Stimulated activated effector memory CD8-positive, alpha-beta T cell treated with anti-CD3 and anti-CD28 coated beads, Interleukin-12 subunit alpha, Interleukin-12 subunit beta, amount 100 ng/mL, for 72 hours (primary cell): ENCODE measurements at places on chromosomes 5 and 9.

DNA sequence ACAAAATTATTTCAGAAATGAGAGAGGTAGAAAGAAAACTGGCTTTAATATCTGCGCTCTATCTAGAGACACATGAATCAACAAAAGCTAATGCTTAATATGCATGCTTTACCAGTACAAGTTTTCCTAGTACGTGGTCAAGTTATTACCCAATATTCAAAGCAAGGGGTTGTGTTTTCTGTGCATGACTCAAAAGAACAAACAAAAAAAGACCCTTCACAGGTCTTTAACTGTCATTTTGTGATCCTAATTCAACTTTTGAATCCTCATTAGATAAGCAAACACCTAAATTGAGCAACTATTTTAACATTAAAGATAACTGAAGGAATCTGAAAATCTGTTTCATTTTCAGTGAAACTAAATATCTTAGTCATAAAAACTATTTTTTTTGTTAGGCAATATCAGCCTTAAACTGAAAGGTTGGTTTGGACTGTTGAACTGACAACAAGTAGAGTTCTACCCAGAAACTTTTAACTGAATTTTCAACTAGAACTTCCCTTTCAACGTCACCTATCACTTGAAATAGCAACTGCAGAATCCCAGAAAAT is 12.5 kb downstream of the ST8SIA4 start:
- DNase-seq, result no peak

DNA sequence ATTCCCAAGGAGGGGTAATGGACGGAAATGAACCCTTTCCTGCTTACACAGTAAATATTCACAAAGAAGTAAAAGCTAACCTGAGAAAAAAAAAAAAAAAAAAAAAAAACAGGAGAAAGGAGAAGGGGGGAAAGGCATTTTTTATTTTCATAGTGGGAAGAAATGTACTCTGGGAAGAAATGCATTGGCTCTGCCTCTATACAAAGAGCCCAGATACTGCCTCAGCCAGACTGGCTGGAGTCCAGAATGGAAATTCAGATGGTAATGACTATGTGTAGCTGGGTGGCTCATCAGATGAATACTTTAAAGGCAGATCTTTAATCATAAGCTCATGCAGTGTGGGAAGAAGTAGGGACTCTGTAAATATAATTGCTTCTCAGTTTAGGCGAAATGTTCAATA is 124.9 kb upstream of the ZNF608 start:
- DNase-seq, result no peak

GRCh38 chr5:170201311-170201710 is 31.5 kb upstream of the C5orf58 start:
- no peak for DNase-seq

DNA sequence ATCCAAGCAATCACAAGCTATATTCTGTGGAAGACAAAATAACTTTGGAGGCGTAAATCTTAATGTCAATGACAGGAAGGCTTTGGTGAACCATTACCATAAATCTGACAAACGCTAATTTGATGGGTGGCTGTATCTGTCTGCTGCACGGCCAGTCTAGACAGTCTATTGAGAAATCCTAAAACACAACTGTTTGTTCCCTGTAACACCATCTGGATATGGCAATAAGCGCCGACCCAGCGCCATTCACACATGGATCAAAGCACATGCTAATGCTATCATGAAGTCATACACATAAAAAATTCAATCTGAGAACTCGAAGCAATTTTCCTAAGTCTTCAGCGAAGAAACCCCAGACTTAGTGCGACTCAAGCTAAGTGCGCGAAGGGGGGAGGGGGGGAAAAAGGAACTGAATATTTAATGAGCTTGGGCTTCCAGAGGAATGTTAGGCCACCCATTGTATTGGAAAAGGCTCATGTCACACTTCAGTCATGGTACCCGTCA is 95.1 kb downstream of the ARL15 start:
- no peak for DNase-seq

- DNase-seq, result no peak
These were observed 53.5 kb downstream of the TLR4 start for GRCh38 chr9:117757561-117758190.

DNA sequence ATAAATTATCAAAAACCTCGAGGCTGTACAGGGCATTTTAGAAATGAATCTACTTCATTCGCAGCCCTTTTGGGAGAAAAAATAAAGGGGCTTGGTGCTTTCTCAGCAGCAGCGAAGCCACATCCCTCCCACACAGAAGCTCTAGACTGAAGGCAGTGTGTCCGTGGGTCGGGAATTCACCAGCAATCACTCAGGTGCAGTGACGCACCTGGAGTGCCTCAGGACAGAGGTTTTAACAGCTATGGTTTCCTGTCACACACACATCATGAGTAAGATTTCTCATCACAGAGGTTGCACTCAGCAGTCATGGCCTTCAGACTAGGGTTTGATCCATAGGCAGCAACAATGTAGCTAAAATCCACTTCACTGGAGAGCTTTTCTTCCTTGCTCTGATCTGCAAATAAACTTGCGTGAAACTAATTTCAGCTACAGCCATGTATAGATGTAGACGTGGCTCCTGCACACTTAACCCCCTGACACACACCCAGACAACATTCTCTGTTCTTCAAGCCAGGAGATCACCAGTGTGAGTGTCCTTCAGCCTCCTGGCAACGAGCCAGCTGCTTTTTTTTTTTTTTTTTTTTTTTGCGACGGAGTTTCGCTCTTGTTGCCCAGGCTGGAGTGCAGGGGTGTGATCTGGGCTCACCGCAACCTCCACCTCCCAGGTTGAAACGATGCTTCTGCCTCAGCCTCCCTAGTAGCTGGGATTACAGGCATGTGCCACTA is 34.8 kb downstream of the DYNC2I2 start:
- DNase-seq, result no peak
